Stimulated activated CD8-positive, alpha-beta memory T cell treated with anti-CD3 and anti-CD28 coated beads, Interleukin-4, amount 100 ng/mL, for 48 hours (primary cell): ENCODE measurements at places on chromosomes 13 and 19.

DNA sequence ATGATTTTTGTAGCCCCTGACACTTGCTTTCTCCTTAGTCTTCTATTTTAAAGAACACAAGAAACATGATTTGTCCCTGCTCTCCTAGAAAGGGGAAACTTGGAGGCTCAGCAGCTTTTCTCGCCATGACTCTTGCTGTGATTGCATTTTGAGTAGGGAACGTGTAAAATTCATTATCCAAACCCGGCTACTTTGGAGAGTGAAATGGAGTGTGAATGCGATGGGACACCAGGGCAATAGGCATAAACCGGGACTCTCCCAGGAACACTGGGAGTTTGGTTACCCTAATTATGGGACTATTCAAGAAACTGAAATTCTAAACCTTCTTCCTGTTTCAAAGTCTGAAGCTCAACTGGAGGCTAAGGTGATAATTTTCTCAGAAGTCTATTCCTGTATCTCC, 181.7 kb upstream of the RFC3 start:
- no peak for DNase-seq

GRCh38 chr13:31895691-31896090, 135.9 kb upstream of the FRY start:
- no peak for DNase-seq

- no peak for DNase-seq
Measured at GRCh38 chr19:47512948-47513319, 1.9 kb downstream of the NAPA start.

DNA sequence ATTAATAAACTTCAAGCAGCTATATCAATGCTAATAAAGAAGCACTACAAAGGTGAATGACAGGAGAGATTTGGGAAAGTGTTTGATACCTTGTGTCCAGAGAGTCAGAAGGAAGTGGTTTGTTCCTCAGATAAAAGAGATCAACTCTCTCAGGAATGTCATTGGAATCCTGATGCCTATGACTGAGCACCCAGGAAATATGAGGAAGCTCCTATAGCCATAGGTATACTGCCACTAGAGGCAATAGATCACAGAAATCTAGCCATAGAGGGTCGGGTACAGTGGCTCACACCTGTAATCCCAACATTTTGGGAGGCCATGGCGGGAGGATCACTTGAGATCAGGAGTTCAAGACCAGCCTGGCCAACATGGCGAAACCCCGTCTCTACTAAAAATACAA, 612.6 kb downstream of the DACH1 start:
- no peak for DNase-seq

- DNase-seq: no peak
Measured at GRCh38 chr13:40999416-40999815, 19.7 kb downstream of the ELF1 start.

- DNase-seq: no peak
Measured at GRCh38 chr13:35191883-35192282, 249.8 kb downstream of the NBEA start.

- DNase-seq: no peak
Measured at GRCh38 chr19:44824761-44825160, 15.9 kb downstream of the BCAM start.

DNA sequence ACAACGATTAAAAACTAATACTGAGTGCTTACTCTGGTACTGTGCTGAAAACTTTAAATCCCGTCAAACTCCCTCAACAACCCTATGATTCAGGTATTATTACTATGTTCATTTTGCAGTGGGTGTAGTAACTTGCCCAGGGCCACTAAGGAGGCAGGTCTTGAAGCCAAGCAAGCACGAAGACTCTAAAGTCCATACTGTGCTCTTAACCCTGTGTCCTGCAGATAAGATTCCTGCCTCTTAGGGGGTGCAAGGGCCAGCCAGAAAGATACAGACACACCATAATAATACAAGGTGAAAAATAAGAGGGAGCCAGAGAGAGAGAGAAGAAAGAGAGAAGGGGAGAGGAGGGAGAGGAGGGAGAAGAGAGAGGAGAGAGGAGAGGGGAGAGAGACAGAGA, 95.5 kb downstream of the CDADC1 start:
- no peak for DNase-seq

GRCh38 chr13:54637366-54637765, 1608.8 kb downstream of the OLFM4 start:
- DNase-seq: no peak

DNA sequence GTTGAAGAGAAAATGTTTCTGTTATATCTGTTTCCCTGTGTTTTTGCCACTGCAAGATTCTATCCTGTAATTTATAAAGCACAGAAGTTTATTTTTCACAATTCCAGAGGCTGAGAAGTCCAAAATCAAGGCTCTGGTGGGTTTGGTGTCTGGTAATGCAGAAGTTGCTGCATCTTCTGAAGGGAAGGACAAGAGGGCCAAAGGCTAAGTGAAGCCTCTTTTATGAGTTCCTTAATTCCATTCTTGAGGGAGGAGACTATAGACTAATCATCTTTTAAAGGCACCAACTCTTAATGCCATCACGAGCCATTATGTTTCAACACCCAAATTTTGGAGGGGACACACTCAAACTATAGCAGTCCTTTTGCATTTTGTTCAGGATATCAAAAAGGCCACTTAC, 34.1 kb upstream of the WDFY2 start:
- DNase-seq: no peak

- no peak for DNase-seq
Measured at GRCh38 chr13:88103824-88104223, 432.7 kb downstream of the SLITRK5 start.

- no peak for DNase-seq
Measured at GRCh38 chr19:4015705-4016402, 8.3 kb downstream of the PIAS4 start.

- no peak for DNase-seq
Measured at GRCh38 chr19:35454663-35455062, 6.6 kb downstream of the FFAR2 start.

GRCh38 chr19:1854542-1855039, 6.3 kb upstream of the REXO1 start:
- no peak for DNase-seq

DNA sequence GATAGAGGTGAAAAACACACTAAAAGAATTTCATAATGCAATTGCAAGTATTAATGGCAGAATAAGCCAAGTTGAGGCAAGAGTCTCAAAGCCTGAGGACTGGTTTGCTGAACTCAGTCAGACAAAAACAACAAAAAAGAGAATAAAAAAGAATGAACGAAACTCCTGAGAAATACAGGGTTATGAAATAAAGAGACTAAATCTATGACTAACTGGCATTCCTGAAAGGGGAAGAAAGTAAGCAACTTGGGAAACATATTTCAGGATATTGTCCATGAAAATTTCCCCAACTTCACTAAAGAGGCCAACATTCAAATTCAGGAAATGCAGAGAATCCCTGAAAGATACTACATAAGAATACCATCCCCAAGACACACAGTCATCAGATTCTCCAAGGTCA, 47.8 kb downstream of the UBL3 start:
- no peak for DNase-seq

DNA sequence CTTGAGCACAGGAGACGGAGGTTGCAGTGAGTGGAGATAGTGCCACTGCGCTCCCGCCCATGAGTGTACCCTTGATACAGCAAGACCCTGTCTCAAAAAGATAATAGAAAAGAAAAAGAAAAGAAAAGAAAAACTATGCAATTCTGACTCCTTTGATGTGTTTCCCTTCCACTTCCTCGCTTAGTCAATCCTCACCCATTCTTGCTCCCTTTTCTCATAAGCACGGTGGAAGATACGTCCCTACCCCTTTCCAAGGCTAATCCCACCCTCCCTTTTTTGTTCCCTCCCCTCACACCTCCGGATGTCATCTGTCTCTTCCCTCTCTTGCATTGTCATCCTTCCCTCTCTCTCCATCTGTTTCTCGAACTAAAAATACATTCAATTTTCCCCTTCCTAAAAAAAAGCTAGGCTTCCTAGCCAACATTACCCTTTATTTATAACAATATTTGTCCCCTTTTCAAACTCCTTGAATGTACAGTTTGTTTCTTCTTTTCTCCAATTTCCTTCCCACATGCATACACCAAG, 40.5 kb upstream of the ITM2B start:
- DNase-seq: no peak

DNA sequence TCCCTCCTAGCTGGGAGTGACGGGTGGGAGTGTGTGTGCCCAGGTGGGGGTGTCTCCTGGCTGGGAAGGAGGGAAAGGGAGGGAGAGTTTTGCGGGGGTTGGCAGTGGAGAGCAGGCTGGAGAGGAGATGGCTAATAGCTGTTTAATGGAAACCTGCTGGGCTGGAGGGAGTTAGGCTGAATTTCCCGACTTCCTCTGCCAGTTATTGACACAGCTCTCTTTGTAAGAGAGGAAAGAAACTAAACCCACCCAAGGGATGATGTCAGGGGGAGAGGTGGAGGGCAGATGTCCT, 10.2 kb upstream of the ILF3 start:
- DNase-seq: no peak

DNA sequence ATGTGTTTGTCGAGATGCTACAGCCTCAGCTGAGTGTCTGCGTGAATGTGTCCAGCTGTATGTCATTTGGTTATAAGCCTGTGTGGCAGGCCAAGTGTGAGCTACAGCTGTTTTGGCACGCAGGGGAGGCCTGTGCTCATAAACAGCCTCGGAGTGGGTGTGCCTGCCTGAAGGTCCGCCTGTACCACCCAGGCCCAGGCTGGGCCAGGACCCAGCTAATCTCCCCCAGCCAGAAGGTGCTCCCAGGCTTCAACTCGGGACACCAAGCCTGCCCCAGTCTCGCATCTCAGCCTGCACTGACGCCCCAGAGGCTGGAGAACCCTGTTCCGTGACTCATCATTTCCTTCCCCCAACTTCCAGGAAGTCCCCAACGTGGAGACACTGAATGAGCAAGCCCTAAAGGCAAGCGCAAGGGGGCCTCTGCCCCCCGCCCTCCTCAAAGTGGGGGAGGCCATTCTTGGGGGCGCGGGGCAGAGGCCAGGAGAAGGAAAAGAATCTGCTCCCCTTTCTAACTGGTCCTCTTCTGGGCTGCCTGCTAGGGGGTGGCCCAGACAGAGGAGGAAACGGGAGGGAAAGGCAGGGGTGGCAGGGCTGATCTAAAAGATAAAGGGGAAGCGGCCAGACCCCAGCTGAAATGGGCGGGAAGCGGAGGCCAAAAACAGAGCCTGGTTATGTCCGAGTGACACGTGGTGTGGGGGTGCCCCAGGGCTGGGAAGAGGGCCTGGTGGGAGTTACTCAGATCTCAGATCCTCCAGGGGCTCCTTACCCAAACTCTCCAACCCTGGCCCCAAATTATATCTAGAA, 2.0 kb downstream of the SLC1A5 start:
- peak; percentile 88 for DNase-seq

DNA sequence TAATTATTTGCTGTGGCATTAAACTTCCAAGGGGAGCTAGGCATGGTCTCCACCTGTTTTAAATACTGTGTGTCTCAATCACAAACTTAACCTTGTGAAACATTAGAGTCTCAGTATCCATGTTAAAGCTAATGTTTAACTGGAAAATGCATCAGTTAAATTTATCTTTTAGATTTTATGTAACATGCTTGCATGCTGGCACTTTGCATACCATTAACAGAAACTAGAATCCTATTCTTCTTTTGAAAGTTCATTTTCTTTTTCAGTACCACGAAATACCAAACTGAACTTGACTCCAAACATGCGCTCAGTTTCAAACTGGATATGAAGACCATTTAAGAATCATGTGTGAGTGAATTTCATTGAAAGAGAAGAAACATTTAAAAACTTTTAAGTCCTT, 328.9 kb upstream of the SLC10A2 start:
- no peak for DNase-seq

DNA sequence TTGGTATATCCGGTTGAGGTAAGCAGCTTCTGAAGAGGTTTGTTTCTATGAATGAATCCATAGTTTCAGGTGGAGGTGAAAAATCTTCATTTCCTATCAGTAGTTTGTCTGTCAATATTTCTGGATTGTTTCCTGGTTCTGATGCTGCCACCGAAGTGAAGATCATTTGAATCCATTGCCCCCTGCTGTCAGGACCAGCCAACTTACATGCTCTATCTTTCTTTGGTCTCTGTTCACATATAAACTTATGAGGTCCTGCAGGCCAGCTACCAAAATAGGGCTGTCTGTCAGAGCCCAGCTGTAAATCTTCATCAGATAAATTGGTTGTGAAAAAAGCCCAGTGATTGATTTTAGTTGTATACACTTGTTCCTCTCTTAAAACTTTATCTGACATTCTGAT, 15.2 kb upstream of the N4BP2L1 start:
- no peak for DNase-seq

GRCh38 chr13:78323040-78323439, 280.3 kb downstream of the POU4F1 start:
- DNase-seq: no peak

DNA sequence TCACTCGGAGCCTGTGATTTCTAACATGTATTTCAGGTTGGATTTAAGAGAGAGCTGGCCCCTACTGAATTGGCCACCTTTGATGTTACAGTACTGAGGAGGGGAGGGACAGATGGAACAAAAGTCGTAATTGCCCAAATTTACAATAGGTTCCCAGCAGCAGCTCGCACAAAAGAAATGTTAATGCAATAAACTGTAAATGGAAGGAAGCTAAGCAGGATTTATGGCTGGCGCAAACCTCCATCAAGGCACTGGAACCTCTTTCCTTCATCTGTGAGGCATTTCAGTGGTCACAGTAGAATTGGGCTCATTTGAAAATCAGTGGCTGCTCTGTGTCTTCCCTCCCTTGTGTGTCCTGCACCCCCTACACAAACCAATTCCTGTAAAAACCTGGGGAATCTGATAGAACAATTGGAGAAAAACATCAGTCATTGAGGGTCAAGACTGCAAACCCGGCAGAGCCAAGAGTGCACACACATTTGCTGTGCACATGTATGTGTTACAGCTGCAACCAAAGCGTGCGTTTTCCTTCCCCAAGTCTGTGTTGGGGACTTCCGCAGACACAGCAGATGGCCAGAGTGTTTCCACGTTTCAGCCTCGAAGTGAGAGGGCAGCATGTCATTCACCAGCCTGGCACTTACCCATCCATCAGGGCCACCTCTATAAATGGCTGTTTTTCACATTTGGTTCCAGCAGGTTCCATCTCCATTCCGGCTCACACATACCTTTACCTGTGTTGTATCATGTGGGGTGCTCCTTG, 192.8 kb downstream of the TM9SF2 start:
- DNase-seq: no peak

DNA sequence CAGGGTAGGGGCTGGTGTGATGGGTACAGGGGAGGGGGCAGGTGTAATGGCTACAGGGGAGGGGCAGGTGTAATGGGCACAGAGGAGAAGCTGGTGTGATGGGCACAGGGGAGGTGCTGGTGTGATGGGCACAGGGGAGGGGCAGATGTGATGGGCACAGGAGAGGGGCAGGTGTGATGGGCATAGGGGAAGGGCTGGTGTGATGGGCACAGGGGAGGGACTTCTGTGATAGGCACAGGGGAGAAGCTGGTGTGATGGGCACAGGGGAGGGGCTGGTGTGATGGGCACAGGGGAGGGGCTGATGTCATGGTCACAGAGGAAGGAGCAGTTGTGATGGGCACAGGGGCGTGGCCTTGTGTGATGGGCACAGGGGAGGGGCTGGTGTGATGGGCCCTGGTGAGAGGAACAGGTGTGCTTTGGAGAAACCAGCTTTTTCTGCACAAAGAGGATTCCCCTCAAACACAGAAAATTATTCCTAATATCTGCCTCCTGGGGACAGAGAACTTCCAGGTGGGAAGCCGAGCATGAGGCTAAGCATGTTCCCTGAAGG, 38.6 kb upstream of the POP4 start:
- peak; percentile 18 for DNase-seq
